ENCODE measurements at places on chromosomes 5 and 9.

DNA sequence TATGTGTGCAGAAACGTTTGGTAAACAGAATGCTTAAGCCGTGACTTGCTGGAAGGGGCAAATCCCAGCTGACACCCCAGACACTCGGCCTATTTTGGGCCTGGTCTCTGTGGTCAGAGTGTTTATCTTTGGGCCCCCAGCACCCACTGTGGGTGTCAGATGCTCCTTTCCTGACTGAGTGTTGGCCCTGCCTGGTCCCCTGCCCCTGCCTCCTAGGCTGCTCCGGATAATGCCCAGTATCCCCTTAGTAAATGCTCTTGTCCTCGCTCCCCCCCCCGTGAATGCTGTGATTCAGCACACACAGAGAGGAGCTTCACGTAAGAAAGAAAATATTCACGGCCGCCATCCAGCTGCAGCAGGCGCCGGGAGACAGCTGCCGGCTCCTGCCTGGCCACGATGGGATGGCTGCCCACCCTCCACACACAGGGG lies 11.3 kb upstream of the ANGPTL2 start:
- no peak for DNase-seq

DNA sequence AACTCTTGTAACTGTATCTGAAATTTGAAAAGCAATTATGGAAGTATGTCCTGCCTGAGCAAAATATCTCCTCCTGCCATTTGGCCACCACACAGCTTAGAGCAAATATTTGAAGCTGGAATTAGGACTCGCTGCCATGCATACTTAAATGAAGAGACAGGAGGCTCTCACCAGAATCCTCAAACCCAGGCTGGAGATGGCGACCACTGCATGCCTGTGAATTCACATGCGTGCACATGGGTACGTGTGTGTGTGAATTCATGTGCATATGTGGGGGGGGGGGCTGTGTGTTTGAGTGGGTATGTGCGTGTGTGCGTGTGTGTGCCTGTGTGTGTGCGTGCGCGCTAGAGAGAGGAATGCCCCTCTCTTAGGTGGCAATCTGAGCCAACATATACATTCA lies 84.1 kb upstream of the IRX1 start:
- DNase-seq: no peak

- DNase-seq: no peak
Observed at GRCh38 chr5:78046006-78046405, 248.5 kb downstream of the AP3B1 start.

DNA sequence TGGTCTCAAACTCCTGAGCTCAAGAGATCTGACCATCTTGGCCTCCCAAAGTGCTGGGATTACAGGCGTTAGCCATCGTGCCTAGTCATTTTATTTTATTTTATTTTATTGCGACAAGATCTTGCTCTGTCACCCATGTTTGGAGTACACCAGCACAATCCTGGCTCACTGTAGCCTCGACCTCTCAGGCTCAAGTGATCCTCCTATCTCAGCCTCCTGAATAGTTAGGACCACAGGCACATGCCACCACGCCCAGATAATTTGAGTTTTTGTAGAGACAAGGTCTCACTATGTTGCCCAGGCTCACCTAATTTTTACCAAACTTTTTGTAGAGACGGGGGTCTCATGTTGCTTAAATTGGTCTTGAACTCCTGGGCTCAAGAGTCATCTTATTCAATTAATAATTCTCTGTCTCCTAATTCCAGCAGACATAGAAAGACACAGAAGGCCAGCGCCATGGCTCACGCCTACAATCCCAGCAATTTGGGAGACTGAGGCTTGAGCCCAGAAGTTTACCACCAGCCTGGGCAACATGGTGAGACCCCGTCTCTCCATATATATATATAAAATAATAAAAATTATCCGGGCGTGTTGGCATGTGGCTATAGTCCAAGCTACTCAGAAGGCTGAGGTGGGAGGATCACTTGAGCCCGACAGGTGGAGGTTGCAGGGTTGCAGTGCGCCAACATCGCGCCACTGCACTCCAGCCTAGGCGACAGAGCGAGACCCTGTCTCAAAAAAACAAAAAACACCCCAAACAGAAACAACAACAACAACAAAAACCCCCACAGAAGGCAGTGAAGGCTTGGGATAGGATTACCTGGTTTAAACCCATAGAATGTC lies 1.0 kb upstream of the UBAP1 start:
- no peak for DNase-seq

DNA sequence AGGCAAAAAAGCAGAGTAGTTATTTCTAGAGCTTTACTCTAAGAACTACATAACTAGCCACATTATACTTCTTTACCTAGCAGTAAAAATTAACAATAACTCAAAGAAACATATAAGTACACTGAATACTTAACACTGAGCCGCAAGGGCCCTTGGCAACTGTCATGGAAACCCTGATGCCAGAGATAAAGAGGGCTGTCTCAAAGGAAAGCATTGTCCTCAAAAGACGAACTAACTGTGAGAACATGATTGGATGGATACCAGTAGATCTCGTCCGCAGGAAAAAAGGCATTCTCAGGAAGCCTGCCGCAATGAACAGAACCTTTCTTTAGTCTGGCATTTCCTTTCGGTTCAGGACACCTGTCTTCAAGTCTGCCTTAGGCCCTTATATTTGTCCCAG lies 379.0 kb upstream of the SLC30A5 start:
- no peak for DNase-seq
